Effector CD4-positive, alpha-beta T cell (primary cell): ENCODE measurements at places on chromosomes 7 and 10.

- no peak for DNase-seq
These were observed 50.6 kb upstream of the TES start for GRCh38 chr7:116159711-116160110.

GRCh38 chr10:84613336-84614021, 285.1 kb downstream of the CCSER2 start:
- no peak for DNase-seq

DNA sequence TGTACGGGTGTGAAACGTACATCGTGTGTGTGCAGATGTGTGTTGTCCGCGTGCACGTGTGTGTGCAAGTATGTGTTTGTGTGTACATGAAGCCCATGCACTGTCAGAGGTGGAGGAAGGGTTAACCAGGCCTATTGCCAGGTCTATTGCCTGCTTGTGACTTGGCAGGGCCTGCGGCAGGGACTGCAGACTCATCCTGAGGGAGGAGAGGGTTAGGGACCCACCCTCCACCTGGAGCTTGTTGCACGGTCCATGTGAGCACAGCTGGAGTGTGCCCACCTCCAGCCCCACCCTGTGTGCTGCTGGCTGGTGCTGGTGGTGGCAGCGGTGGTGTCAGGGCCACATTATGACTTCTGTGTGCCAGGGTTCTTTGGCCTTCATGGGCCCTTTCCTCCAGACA, 7.1 kb upstream of the AQP1 start:
- DNase-seq, result no peak

GRCh38 chr10:11382187-11382586, 229.3 kb downstream of the USP6NL start:
- DNase-seq, result no peak
